Hematopoietic multipotent progenitor cell treated with erythropoietin and hydrocortisone succinate and interleukin-3 and kit ligand, for 17 days (in vitro differentiated cells): ENCODE measurements at places on chromosomes 11 and 22.

GRCh38 chr11:134380785-134381184 lies 31.3 kb downstream of the B3GAT1 start:
- DNase-seq = no peak

- DNase-seq = no peak
Measured at GRCh38 chr11:19200410-19201201, 1.2 kb downstream of the CSRP3 start.

DNA sequence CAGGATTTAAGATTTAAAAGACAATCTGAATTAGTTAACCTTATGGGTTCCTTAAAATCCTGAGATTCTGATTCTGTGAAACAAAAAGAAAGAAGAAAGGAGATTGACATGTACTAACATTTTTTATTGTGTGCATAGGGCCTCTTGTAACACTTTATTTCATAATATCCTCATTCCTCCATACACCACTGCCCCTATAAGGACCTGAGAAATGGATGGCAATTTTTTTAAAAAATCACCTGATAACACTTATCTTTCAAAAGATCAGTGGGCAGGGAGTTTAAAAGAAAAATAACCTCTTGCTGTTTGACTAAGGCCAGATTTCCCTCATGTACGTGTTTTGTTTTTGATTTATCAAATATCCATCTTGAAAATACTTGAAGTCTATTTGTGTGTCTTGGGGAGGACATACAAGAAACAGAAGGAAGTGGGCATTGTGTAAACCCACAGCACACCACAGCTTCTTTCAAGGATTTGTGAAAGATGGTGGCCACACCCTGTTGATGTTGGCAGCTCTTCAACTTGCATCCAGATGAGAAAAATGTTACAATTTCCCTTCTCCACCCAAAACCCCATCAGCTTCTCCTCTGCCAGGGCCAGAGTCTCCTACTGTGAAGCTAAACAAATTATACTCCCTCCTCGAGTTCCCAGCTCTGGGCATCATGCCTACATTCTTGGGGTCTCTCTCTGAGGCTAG lies 35.0 kb upstream of the MPEG1 start:
- no peak for DNase-seq

DNA sequence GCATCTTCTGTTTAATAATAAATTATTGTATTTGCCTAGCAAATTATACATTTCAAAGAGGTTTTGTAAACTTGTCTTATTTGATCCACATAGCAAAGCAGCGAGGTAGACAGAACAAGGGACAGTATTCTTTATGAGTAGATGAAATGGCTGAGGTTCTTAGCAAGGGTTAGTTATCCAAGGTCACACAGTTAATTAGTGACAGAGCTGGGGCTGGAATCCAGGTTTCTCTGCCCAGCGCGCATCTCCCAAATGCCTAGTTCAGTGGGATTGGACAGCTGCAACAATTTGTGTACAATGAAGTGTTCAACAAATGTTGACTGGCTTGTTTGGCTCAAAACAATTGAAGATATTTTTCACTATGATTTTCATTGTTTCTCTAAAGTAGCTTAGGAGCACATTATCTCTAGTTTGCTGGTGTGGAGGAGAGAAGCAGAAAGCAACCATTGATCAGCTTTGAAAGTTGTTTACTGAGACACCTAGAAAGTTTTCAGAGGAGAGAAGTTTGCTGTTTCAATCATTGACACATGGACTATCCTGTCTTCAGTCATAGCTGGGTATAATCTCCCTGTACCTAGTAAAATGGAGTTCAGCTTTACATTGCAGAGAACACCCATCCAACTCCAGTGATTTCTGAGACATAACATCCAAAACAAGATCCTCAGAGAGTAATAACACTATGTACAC lies 270.6 kb downstream of the FAT3 start:
- no peak for DNase-seq

DNA sequence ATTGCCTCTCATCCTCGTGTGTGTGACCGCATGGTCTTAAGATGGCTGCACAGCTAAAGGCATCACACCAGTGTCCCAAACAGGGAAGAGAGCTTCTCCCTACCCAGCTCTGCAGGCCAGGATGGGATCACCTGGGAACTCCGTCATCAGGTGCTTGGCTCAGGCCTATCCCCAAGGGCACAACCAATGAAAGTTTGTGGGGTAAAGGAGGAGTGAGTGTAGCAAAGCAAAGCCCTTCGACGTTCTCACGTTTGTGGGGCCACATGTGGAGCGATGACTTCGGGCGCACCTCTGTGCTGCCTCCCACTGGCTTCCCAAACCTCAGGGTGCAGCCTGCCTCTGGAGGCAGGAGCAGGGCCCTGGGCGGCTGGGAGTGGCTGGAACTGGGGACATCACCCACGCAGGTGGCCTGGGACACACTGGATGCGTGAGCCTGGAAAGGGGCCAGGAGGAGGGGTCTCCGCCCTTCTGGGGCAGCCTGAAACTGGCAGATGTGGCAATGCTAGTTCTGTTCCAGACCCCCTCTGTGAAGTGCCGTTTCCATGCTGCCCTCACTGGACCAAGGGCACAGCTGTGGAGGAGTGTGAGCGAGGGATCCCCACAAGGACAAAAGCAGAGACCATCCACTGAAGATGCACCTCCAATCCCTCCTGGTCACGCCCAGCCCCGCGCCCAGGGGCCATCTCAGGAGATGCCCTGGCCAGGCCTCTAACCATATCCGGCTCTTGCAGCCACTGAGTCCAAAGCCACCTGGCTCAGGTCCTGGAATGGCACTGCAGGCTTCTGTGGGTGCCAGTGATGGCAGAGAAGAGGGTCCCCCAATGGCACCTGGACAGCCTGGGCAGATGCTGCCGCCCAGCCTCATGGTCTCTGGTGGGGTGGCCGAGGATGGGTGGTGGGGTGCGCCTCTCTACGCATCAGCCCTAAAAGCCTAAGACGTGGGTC lies 30.6 kb upstream of the GAL start:
- DNase-seq = no peak

GRCh38 chr11:86488553-86488952 lies 113.9 kb downstream of the CCDC81 start:
- DNase-seq = no peak
